ENCODE measurements at places on chromosomes 2 and 18. TPM values are rescaled to one million over a fixed set of nuclear protein-coding genes. Genes with fewer than 3 reads are reported as not detected.
A peak's percentile ranks its signal among the peaks of the same experiment; 100 is the strongest.

DNA sequence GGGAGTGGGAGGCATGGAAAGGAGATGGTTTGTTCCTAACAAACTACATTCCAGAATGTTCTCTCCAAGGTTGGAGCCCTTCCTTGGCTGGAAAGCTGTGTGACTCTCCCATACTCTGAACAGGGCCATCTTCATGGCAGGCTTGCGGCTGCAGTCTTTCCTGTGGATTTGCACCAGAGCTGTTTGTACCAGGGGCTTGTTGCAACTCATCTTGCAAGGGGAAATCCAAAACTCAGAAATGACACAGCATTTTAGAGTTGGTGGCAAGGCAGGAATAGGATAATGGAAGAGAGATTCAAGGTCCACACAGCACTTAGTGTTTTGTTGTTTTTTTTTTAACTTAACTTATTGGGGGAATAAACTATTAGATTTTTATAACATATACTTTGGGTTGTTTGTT lies 73.7 kb upstream of the ZNF516 start:
- no peaks in the 10 kb centered on the region for H3K36me3 ChIP-seq
- H3K27ac ChIP-seq, result no peak overlapping the region
- no peaks in the 10 kb centered on the region for H3K27me3 ChIP-seq
- no peaks in the 10 kb centered on the region for H3K4me1 ChIP-seq
- H3K4me3 ChIP-seq, result no peak overlapping the region
- no peak for DNase-seq

- no peaks in the 10 kb centered on the region for H3K36me3 ChIP-seq
- H3K27ac ChIP-seq, result no peak overlapping the region
- no peaks in the 10 kb centered on the region for H3K4me1 ChIP-seq
- H3K27me3 ChIP-seq, result no peaks in the 10 kb centered on the region
- no peak for DNase-seq
Measured at GRCh38 chr2:96131152-96131812, 7.0 kb downstream of the ASTL start.

EPAS1 gene
- 229 TPM for total RNA-seq

ABCG5 gene
- total RNA-seq, result not detected

GRCh38 chr2:130740671-130741070 lies 11.8 kb downstream of the GPR148 start:
- no peaks in the 10 kb centered on the region for H3K36me3 ChIP-seq
- no peak for DNase-seq
- H3K4me1 ChIP-seq, result no peaks in the 10 kb centered on the region
- H3K27me3 ChIP-seq, result peaks cover 7% of the 10 kb centered on the region

- H3K27ac ChIP-seq, result no peak overlapping the region
- H3K27me3 ChIP-seq, result peaks cover 13% of the 10 kb centered on the region
- DNase-seq, result no peak
- H3K4me3 ChIP-seq, result no peak overlapping the region
- H3K36me3 ChIP-seq, result no peaks in the 10 kb centered on the region
- H3K4me1 ChIP-seq, result no peaks in the 10 kb centered on the region
Measured at GRCh38 chr2:240205348-240205747, 64.9 kb upstream of the OTOS start.

GRCh38 chr2:151827564-151828142 lies 568 bp downstream of the ARL5A start:
- H3K36me3 ChIP-seq, result no peaks in the 10 kb centered on the region
- H3K4me1 ChIP-seq, result peaks cover 13% of the 10 kb centered on the region
- peak overlapping the region; percentile 89 for H3K27ac ChIP-seq
- peak overlapping the region; percentile 92 for H3K4me3 ChIP-seq
- no peaks in the 10 kb centered on the region for H3K27me3 ChIP-seq

IL37 gene
- total RNA-seq, result not detected

GRCh38 chr2:161709428-161709827 lies 85.2 kb downstream of the SLC4A10 start:
- H3K27me3 ChIP-seq, result no peaks in the 10 kb centered on the region
- DNase-seq, result no peak
- H3K4me1 ChIP-seq, result no peaks in the 10 kb centered on the region
- H3K36me3 ChIP-seq, result no peaks in the 10 kb centered on the region
- peak overlapping the region; percentile 20 for H3K4me3 ChIP-seq

PRLH gene
- not detected for total RNA-seq

DNA sequence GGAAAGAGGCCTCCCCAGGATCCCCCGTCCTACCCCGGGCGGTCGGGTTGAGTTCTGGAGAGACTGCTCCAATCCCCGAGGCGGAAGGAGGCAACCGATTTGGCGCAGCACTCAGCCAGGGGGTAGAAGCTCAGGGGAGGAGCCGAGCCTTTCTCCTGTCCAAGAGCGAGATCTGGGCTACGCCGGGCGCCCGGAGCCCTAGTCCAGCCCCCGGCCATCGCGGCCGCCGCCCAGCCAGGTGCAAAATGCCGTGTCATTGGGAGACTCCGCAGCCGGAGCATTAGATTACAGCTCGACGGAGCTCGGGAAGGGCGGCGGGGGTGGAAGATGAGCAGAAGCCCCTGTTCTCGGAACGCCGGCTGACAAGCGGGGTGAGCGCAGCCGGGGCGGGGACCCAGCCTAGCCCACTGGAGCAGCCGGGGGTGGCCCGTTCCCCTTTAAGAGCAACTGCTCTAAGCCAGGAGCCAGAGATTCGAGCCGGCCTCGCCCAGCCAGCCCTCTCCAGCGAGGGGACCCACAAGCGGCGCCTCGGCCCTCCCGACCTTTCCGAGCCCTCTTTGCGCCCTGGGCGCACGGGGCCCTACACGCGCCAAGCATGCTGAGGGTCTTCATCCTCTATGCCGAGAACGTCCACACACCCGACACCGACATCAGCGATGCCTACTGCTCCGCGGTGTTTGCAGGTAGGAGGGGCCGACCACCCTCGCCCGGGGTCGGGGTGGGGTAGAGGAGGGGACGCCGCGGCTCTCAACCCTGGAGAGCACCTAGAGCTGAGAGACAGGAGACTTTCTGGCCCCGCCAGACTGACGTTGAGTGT lies at the start of gene DYSF:
TSS of gene DYSF (plus strand) at position 158 of the 817 bp plus-strand sequence.
- H3K4me1 ChIP-seq, result no peaks in the 10 kb centered on the region
- H3K27ac ChIP-seq, result no peak within 1 kb of the TSS

- H3K27me3 ChIP-seq, result no peaks in the 10 kb centered on the region
- H3K4me1 ChIP-seq, result no peaks in the 10 kb centered on the region
- no peak for DNase-seq
Measured at GRCh38 chr2:1739322-1739957, 4.9 kb downstream of the PXDN start.

SIX3 gene
- not detected for total RNA-seq

FBXO48 gene
- 0.98 TPM for total RNA-seq

GRCh38 chr2:234076451-234076850 lies 25.9 kb downstream of the SPP2 start:
- H3K36me3 ChIP-seq, result no peaks in the 10 kb centered on the region
- no peak overlapping the region for H3K27ac ChIP-seq
- no peaks in the 10 kb centered on the region for H3K4me1 ChIP-seq
- no peak overlapping the region for H3K4me3 ChIP-seq
- no peaks in the 10 kb centered on the region for H3K27me3 ChIP-seq
- DNase-seq, result no peak

- DNase-seq, result no peak
- H3K36me3 ChIP-seq, result no peaks in the 10 kb centered on the region
- no peak overlapping the region for H3K27ac ChIP-seq
Measured at GRCh38 chr2:171541202-171541887, 19.1 kb downstream of the CYBRD1 start.

GRCh38 chr2:181457741-181458425 lies 697 bp downstream of the ITGA4 start:
- DNase-seq, result no peak
- H3K27ac ChIP-seq, result peak overlapping the region; percentile 3

DNA sequence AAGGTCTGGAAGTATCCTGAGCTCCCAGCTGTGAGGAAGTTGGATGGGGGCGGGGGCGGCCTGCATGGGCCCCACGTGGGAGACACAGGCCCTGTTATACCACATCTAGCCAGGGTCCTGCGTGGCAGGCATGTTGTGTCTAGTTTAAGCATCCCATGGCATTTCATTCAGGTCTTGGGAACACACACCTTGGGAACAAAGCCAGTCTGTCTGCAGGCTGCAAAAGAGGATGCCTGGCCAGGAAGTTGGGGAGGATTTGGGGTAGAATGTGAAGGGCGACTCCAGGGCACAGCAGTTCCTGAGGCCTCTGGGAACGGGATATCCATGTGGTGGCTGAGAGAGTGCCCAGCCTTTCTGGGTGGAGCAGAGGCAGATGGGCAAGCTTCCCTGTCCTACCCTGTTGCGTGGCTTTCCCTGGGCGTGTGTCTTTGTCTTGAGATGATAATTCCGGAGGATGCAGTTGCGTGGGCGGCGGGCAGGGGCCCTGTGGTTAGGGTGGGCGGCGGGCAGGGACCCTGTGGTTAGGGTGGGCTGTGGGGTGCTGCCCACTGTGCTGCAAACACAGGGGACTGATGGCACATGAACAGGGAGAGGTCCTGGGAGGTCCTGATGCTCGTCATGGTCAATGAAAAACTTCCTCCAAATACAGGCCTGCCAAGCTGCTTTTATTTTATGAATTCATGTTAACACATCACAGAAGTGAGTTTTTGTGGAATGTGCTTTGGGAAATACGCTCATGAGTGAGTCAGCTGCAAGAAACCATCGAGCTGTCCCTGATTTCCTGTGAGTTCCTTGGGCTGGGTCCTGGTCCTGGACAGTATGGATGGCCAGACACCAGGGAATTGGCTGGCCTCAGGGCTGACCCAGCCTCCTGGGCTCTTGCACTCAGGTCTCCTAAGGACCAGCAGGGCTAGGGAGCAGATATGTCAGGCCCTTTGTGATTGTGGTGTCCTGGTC lies 90.0 kb upstream of the HS6ST1 start:
- no peak for DNase-seq
- no peaks in the 10 kb centered on the region for H3K27me3 ChIP-seq
- H3K4me1 ChIP-seq, result no peaks in the 10 kb centered on the region
- no peaks in the 10 kb centered on the region for H3K36me3 ChIP-seq
- peak overlapping the region; percentile 69 for H3K27ac ChIP-seq

NFU1 gene
- 49.8 TPM for total RNA-seq

DNA sequence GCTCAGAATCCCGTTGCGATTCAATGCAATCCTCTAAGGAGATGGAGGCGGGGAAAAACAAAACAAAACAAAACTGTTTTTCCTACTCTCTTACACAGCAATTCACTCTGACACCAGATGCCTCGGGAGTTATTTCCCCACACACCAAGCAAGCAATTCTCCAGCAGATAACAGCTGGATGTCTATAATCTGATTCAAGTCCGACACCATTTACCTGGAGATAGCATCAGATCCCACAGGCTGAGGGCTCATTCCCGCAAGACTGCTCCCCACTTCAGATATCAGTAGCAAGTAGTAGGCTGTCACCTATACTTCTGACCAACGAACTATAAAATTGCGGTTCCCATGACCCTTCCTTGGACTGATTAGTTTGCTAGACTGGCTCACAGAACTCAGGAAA lies 58.7 kb downstream of the DTNB start:
- H3K4me1 ChIP-seq, result no peaks in the 10 kb centered on the region
- H3K36me3 ChIP-seq, result no peaks in the 10 kb centered on the region
- no peak overlapping the region for H3K27ac ChIP-seq
- H3K27me3 ChIP-seq, result no peaks in the 10 kb centered on the region
- DNase-seq, result no peak

MARCO gene
- total RNA-seq, result 6.9 TPM

DNA sequence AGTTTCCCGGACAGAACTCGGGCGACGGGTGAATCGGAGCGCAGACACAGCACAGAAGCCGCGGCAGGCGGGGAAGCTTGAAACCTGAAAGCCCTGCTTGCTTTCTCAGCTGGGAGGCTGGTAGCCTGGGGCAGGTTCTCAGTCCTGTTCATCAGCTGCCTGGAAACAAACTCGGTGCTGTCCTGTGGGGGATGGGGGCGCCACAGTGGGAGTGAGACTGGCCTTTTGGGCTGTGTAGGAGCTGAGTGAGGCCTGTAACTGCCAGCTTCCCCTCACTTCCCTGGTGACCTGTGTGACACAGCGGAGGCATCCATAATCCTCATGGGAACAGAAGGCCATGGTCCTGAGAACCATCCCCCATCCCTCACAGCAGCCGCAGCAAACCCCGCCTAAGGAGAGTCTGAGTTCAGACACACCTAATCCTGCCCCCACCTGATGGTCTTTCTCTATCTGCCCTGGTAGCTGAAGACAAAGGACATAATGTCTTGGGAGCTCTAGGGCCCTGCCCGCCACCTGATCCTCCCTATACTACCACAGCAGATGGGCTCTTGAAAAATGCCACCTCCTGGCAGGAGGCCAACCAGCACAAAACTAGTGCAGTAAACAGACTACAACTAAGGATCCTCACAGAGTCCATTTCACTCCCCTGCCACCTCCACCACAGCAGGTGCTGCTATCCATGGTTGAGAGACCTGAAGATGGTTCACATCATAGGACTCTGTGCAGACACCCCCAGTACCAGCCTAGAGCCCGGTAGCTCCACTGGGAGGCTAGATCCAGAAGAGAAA lies 52.7 kb upstream of the LDLRAD4 start:
- H3K27ac ChIP-seq, result no peak overlapping the region
- H3K27me3 ChIP-seq, result no peaks in the 10 kb centered on the region
- H3K36me3 ChIP-seq, result no peaks in the 10 kb centered on the region
- no peak overlapping the region for H3K4me3 ChIP-seq
- H3K4me1 ChIP-seq, result no peaks in the 10 kb centered on the region

ECEL1 gene
- total RNA-seq, result 0.48 TPM

- peaks cover 8% of the 10 kb centered on the region for H3K4me1 ChIP-seq
- H3K27ac ChIP-seq, result peak overlapping the region; percentile 78
- no peaks in the 10 kb centered on the region for H3K36me3 ChIP-seq
Measured at GRCh38 chr2:160197587-160197986, 2.5 kb downstream of the ITGB6 start.

- H3K27me3 ChIP-seq, result no peaks in the 10 kb centered on the region
- no peak overlapping the region for H3K27ac ChIP-seq
- no peaks in the 10 kb centered on the region for H3K4me1 ChIP-seq
- no peaks in the 10 kb centered on the region for H3K36me3 ChIP-seq
Measured at GRCh38 chr18:65380986-65381385, 369.8 kb upstream of the CDH7 start.

DNA sequence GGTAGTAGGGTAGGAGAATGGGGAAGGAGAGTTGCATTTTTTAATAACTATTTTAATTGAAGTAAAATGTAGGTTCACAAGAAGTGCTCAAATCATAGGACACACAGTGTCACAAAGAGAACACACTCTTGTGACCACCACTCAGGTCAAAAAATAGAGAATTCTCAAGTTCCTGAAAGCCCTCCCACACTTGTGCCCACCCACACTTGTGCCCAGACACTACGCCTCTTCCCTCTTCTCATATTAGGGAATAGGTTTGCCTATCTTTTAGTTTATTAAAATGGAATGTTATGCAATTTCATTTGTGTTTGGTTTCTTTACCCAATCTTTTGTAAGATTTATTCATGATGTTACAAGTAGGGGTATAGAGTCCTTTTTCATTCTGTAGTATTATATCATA lies 67.2 kb downstream of the UGGT1 start:
- H3K27ac ChIP-seq, result no peak overlapping the region
- H3K4me1 ChIP-seq, result no peaks in the 10 kb centered on the region
- no peaks in the 10 kb centered on the region for H3K27me3 ChIP-seq
- DNase-seq, result no peak
